Fibroblast of skin of left biceps (primary cell): ENCODE measurements at places on chromosomes 4 and X.

DNA sequence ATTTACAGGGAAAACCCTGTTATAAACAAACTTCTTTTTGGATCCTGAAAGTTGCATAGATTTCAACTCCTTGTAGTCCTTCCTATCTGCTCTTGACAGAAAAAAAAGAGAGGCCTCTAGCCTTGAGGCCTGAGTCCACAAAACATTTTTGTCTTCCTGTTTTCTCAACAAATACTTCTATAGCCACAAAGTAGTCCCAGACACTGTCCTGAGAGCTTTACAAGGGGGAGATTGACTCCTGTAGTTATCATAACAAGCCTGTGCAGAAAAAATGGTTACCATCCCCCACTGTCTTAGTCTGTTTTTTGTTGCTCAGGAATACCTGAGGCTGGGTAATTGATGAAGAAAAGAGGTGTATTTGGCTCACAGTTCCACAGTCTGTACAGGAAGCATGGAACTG is 35.2 kb downstream of the PCDH7 start:
- DNase-seq, result no peak

- DNase-seq, result peak; percentile 91
Observed at GRCh38 chr4:158020176-158020575, 152.6 kb downstream of the GASK1B start.

GRCh38 chr4:146916479-146917076 is 29.1 kb downstream of the TTC29 start:
- DNase-seq, result peak; percentile 15

DNA sequence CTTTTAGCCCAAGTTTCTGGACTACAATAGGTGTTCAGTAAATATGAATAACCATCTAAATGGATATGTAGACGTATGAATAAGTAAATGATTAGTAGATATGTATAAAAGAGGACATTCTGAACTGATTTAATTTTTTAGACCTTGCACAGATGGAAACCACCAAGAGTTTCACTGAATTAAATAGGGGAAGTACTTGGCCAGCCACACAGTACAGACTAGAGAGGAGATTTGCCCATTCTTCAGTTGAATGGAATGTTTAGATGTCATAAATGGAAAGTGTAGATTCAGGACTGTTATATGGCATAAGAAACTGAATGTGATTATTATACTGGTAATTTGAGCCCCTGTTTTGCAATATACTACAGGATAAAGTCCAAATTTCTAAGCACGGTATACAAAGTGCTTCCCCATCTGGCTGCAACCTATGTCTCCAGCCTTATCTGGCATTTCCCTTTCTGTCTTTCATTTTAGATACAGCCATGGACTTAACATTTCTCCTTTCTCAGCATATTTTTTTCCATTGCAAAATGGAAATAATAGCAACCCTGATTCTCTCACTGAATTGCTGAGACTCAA is 137.8 kb upstream of the HS3ST1 start:
- DNase-seq, result no peak

- DNase-seq, result no peak
Observed at GRCh38 chr4:176451443-176451842, 131.7 kb downstream of the SPCS3 start.

DNA sequence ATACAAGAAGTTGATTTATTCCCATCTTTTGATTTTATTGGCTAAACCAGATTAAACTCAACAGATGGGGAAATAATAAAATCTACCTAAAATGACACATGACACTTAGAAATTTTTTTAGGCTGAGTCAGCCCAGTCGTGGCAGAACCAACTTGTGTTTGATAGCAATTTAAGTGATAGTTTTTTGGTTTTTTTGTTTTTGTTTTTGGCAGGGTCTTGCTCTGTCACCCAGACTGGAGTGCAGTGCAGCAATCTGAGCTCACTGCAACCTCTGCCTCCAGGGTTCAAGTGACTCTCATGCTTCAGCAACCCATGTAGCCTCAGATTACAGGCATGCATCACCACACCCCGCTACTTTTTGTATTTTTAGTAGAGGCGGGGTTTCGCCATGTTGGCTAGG is 370.3 kb upstream of the NOCT start:
- DNase-seq, result no peak

- no peak for DNase-seq
Observed at GRCh38 chrX:85988353-85988752, 59.0 kb downstream of the CHM start.

DNA sequence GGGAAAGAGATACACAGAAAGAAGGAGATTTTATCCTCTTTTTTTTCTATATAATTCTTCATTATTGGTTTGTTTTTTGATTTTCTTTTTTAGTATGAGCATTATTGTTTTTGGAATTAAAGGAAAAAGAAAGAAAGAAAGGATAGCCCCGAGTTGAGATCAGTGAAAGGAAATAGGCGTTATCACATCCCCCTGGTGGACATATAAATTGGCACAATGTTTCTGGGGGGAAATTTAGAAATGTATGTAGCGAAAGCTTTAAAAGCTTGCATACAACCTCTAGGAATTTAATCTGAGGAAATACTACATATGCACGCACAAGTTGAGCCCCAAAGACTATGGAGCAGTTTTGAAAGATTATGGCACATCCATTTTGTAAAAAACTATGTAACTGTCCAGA is 226.3 kb upstream of the LDB2 start:
- no peak for DNase-seq

DNA sequence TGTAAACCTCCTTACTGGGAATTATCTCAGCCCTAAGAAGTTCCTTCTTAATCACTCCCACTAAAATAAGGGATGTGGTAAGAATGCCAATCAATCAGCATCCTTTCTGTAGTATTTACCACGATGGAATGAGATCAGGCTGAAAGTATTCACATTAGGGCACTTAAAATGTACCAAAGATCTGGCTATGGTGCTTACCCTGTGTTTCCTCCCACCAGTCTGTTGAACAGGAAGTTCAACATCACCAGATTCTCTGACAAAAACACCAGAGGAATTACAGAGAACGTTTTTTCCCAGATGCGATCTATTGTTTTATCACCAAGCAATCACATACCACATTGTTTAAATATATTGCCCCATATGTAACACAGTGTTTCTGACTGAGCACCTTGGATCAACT is 2.1 kb upstream of the CLCN3 start:
- no peak for DNase-seq

- no peak for DNase-seq
Observed at GRCh38 chrX:123476611-123477219, 256.1 kb downstream of the THOC2 start.

- no peak for DNase-seq
Observed at GRCh38 chr4:165748321-165748720, 124.7 kb upstream of the TLL1 start.

GRCh38 chr4:56102601-56103000 is 153.9 kb downstream of the CEP135 start:
- no peak for DNase-seq

DNA sequence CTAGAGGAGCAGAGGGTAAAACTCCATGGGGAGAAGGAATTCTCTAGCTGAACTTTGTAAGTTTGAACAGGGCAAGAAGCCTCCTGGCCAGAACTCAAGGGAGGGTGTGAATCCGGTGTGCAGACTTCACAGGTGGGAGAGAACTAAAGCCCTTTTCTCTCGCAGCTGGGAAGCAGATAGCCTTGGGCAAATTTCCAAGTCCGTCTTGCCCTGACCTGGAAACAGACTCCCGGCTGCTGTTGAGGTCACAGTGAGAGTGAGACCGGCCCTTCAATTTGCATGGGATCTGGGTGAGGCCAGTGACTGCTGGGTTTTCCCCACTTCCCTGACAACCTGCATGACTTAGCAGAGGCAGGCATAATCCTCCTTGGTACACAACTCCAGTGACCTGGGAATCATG is 94.5 kb upstream of the ZNF827 start:
- DNase-seq, result no peak

GRCh38 chr4:184147858-184148737 is 69.6 kb downstream of the ENPP6 start:
- no peak for DNase-seq

DNA sequence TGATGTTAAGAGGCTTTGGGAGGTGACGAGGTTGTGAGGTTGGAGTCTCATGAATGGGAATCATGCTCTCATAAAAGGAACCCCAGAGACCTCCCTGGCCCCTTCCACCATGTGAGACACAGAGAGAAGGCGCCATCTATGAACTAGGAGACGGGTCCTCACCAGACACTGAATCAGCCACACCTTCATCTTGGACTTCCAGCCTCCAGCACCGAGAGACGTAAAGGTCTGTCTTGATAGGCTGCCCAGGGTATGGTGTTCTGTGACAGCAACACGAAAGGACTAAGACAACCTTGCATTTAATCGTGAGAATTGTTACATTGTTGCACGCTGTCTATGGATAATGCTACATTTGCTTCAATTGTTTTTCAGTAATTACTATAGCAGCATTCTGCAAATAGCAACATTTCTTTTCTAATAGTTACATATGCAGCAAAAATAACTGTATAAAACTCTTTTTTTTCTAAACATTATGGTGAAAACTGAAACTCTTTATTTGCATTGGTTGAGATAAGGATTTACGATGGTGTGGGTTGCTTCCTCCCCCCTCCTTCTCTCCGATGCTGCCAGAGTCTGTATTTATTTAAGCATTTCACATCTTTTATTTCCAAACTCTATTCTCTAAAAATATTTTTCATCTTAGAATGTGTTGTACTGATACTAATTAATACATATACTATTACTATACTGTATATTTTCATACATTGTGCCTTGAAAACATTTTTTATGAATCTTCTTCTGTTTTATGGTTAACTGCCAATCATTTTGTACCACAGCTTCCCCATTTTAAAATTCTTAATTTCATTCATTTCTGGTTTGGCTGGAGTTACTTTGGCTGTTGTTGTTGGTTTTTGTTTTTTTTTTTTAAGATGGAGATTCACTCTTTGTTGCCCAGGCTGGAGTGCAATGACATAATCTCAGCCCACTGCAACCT is 26.4 kb upstream of the AKAP17A start:
- DNase-seq, result no peak

GRCh38 chr4:186726426-186727168 is 2.9 kb upstream of the FAT1 start:
- no peak for DNase-seq

GRCh38 chrX:19790829-19791228 is 96.6 kb downstream of the SH3KBP1 start:
- DNase-seq, result no peak

GRCh38 chr4:140858897-140859296 is 102.7 kb upstream of the TBC1D9 start:
- no peak for DNase-seq

GRCh38 chrX:110321670-110322069 is 3.8 kb upstream of the AMMECR1 start:
- DNase-seq, result no peak

GRCh38 chr4:155724731-155725130 is 34.1 kb upstream of the GUCY1B1 start:
- DNase-seq, result no peak

GRCh38 chrX:15737959-15738902 is at the start of gene CA5B:
Gene CA5B (plus strand): TSS chrX:15738270. CDS start chrX:15750024, 11,754 bp downstream.
- DNase-seq, result peak; percentile 19

- no peak for DNase-seq
Observed at GRCh38 chr4:185311113-185311888, 84.4 kb downstream of the LRP2BP start.

DNA sequence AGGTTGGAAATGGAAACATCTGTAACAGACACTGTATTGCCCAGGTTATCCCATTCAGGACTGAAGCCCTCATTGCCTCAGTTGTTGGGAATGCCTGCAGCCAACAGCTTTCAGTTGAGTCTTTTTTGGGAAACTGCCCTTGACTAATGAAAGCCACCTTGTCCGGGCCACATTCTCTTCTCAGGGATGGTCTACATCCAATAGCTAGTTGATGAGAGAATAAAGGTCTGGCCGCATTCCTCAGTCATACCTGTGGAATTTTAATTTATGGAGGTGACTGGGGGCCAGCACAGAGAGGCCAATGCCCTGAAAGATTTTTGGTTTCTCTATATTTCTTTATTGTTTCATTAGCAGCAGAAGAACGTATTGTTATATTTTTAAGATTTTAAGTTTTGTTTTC is 147.6 kb upstream of the MSX1 start:
- no peak for DNase-seq

GRCh38 chrX:46957297-46957696 is 45.1 kb downstream of the JADE3 start:
- no peak for DNase-seq

DNA sequence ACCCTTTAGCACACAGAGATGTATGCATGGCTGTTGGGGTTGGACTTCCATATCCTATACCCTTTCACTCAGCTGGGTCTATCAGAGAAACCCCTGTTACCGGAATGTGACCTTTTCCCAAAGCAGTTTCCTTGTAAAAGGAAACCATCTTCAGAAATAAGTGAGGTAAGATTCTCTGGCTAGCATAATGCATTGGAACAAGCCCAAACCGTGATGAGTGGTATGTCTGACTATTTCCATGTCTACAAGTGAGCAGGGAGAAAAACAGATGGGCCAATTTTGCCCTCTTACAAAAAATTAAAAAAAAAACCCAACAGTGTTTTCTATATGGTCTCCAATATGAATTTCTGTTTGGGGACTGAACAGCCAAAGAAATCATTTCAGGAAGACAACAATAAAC is 283.9 kb downstream of the SMARCA1 start:
- DNase-seq, result peak; percentile 64

DNA sequence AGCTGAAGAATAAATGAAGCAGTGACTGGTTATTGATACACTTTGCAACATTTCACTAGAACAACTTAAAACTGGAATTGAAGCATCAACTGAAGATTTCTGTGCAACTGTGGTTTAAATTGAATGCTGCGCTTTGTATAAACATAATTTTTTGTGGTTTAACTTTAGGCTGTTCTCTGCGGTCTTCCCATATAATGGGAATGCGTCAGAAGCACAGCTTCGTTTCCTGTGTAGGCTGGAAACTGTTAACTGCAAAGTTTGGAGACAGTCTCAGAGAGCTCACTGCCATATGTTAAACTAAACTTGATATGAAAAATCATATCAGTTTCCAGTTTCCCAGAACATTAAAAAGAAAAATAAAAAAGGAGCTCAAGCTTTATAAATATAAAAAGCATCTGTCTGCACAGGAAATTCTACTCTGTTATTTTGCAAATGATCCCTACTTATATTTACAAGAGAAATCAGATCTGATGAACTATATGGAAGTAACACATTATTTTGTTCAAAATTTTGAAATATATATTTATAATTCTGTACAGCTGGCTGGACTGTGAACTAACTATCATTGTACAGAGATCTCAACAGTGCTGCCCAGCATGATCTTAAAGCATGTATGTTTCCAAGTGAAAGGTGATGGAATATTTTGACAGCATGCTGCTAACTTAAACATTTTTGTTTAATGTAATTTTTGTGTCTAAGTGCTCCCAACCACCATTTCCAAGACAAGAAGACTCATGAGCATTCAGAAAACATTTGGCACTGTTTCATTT is 139.9 kb downstream of the NDST3 start:
- peak; percentile 85 for DNase-seq
